ENCODE measurements at places on chromosomes 7 and 10.

DNA sequence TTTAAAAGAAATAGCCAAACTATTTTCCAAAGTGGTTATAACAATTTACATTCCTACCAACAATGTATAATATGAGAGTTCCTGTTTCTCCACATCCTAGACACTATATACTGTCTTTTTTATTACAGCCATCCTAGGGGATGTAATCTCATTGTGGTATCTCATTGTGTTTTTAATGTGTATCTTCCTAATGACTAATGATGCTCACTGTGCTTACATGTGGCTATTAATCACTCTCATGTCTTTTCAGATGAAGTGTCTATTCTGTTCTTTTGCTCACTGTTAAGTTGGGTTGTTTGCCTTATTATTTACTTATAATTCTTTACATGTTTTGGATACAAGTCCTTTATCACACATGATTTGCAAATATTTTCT, 71.8 kb downstream of the ZNF438 start:
- no peak for DNase-seq

DNA sequence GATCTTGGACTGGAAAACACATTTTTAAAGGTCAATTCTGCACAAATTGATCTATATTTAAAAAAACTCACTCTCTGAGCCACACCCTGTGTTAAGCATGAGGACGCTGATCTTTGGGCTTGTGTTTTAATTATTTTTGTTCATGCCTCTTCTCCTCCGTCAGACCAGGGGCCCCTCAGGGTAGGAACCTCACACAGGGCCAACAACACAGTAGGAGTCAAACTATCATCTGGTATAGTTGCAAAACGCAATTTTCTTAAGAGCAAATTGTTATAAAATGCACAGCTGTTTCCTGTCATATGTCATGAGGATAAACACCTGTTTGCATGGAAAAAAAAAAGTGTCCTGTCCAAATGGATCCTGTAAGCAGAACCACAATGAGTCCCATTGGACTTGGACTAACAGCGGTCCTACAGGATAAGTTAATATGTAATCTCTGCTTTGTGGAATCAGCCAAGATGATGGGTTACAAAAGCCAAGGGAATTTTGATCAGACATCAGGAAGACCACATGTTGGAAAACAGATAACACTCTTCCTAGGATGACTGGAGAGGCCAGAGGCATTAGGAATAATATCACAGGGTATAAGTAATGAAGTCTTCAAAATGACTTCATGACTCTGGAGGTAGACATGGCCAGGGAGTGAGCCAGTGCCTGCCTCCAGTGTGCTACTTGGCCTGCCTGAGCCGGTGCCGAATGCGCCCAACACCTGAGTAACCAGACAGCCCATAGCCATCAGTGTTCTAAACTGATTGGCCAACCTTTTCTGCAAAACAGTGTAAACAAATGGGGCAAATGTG, 184.9 kb upstream of the ADCY1 start:
- no peak for DNase-seq

- no peak for DNase-seq
These were observed 216.2 kb upstream of the HABP2 start for GRCh38 chr10:113336549-113337130.

DNA sequence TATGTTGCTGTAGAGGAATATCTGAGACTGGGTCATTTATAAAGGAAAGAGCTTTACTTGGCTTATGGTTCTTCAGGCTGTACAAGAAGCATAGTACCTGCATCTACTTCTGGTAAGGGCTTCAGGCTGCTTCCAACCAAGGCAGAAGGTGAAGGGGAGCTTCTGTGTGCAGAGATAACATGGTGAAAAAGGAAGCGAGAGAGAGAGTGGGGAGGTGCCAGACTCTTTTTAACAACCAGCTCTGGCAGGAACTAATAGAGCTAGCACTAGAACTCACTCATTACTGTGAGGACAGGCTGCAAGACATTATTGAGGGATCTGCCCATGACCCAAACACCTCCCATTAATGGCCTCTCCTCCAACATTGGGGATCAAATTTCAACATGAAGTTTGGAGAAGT, 94.5 kb downstream of the KIF20B start:
- DNase-seq, result peak; percentile 13

- peak; percentile 50 for DNase-seq
These were observed 76.9 kb downstream of the FAM171A1 start for GRCh38 chr10:15293862-15294842.

DNA sequence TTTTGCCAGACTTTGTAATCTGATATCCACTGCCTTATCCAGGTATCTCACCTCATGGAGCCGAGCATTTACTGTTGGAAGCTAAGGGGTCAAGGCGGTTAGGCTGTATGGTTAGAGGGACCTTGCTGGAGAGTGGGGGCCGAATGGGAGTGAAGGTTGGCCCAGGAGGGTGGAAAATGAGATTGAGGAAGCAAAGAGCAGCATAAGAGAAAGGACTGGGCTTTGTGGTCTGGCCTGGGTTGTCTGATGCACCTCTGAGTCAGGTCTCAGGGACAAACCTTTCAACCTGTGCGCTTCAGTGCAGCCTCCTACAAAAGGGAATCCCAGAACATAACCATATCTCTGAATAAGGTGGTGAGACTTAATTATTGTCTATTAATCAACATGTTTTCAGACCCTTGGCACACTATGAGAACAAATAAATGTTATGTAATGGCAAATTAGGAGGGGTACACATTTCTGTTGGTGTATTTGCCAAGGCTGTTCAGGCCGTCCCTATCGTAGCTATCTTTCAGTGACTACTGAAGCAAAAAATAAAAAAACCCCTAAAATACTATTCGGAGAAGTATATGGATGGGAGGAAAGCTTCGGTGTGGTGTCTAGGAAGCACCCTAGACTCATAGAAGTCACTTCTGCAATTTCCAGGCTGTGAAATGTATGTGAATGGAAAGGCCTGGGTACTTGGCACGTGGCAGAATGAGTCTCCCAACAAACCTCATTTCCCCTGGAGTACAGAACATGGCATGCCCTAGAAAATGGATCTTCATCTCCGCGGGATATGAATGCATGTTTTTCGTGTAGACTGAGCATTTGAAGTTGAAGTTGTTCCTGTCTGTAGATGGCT, 4.3 kb downstream of the CAMK1D start:
- no peak for DNase-seq

DNA sequence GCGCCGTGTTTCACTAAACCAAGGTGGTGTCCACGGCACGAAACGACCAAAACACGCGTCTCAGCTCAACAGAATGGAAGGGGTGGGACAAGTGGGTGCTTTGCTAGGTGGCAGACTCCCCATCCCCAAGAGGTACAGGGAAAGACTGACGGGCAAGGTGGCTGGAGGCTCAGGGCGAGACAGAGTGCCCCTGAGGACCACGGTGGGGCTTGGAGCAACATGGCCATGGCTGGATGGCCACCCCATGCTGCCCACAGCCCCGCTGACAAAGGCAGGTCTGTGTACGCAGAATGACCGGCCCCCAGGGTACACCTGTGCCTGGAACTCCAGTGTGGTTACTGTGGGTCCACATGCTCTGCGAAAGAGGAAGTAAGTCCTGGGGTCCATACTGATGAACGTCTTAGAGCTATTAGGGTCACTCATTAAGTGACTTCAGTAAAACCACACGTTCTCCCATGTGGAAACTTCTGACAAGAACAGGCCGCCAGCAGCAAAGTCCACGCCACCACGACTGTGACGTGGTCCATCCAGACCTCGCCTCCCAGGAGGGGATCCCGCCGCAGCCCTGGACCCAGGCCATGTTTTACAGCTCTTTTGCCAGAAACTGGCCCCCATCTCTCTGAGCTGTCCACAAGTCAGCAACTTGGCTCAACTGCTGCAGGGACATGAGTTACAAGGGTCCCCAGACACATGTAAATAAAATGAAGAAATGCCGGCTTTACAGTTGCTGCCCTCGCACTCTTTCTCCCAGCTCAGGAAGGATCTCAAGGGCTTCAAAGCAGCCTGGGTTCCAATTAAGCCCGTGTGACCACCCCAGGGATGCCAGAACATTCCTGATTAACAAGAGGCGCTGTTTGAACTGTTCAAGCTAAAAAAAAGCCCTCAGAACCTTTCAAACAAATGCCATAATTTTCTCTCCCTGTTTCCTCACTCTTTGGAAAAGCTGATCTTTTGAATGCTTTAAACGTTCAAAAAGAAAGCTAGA, 66.8 kb downstream of the MAD1L1 start:
- peak; percentile 47 for DNase-seq

- DNase-seq, result no peak
These were observed 9.2 kb upstream of the SFRP5 start for GRCh38 chr10:97780841-97781617.

DNA sequence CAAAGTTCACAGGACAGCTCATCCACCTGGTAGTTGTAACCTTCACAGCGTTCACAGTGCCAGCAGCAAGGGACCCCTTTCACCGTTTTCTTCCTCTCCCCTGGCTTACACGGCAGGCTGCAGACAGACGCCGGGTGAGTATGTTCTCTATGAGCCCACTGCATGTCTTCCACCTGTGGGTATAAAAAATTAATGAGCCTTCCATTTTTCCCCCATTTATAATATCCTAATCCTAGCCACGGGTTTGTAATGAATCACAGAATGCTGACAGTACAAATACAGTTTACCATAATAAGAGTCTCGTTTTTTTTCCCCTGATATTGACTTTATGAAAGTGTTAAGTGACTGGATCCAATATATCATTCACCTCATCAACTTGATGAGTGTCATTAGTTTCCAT, 719.0 kb downstream of the GRM8 start:
- DNase-seq, result no peak

DNA sequence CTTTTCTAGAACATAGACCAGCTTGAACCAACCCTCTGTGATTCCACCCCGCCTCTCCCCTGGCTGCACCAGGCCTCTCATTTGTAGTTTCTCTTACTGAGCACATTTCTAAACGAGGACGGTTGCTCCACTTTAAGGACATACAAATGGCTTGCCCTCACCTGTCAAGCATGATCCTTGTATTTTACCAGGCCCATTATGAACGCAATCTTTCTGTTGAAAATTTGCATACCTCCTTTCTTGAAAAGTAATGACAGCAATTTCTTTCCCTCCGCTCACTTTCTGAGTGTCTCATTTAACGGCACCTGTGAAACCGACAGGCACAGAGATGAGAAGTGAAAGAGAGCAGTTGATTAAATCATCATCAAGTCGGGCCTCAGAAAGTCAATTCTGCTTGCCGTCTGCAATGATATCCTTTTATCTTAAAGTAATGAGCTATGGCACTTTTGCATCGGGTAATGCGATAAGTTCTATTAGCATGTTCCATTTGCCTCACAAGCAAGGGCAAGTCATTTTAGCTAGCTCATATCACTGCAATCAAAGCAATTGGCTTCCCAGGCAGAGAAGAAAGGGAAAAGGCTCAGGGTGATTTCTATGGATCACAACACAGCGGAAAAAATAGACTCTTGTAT, 705.6 kb upstream of the GALNT17 start:
- no peak for DNase-seq

DNA sequence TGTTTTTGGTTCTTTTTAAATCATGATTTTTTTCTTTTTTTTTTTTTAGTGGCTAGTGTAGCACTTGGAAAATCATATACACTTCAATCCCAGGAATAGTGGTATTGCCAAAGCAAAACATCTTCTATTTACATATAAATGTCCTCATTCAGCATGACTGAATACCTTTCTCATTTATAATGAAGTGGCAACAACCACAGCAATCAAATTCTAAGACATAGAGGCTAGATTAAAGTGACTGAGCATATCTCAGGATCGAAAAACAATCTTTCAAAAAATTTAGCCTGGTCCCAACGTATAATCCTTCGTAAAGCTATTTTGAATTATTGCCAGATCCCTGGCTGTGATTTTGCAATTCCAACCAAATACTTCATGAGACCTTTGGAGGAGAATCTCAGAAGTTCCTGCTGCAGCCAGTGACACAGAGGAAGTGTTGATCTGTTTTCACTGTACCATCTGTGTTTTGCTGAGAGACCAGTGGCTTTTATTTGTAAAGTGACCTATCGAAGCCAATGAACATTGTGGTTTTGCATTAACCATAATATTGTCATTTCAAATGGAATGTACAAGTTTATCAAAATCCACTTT, 29.8 kb upstream of the SP8 start:
- no peak for DNase-seq

- no peak for DNase-seq
These were observed 38.2 kb downstream of the PAPOLB start for GRCh38 chr7:4823441-4824119.

DNA sequence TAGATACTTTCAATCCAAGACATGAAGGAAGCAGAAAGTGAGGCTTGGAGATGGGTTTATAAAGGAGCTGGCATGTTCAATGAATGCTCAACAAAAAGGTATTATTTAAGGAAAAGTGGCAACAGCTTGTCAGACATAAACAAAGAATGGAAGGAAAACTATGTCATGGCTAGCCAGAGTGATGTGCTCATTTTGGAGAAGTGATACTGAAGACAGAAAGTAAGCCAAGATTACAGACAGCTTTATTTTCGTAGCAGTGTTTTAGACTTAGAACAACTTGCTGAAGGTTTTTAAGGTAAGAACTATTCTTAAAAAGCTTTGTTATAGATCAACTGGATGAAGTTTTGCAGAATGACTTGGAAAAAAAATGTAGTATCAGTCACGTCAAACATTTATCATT, 160.5 kb upstream of the FERD3L start:
- no peak for DNase-seq

DNA sequence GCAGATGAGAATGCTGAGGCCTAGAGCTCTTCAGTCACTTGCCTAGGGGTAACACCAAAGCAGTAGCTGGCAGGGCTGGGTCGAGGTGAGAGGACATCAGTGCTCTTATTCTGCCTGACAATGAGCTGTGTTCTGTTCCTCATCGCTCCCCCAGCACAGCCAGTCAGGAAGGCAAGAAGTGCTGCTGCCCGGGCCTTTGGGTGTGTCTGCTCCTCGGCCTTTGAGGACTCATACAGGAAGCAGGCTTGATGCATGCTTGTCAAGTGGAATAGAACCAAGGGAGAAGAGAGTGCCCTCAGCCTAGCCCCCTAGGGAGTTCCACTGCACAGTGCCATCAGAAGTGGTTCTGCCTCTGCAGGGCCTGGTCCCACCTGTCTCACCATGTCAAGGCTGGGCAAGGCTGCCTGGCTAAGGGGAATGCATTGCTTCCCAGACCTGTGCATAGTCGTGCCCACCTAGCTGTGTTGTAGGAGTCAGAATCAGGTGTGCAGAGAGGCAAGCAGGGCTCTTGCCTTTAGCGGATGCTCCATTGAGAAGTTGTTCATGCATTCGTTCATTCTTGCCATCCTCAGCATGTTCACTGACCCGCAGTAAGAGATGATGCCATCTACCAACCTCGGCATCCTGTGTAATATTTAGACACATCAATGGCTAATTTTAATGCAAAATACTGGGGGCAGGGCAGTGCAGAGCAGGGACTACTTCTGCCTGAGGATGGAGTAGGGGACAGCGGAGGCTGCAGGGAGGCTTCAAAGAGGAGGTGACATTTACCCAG, 156.6 kb downstream of the RPS24 start:
- DNase-seq, result peak; percentile 19

DNA sequence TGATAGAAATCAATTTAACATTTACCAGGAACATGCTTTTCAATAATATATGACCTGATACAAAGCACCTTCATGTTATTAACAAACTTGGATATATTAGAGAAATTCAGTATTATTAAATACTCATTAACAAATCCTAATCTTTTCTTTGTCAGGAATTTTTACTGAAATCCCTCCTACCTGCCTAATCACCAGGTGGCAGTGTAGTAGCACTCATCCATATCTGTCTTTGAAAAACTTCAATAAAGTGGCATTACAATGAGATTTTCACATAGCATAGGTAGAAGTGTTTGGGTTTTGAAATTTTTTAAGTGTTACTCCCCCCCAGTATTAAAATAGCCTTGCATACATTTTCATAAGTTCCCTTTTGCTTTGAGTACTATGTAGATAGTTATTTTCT, 1246.6 kb upstream of the LRRN3 start:
- DNase-seq, result peak; percentile 10
